CD4-positive, alpha-beta T cell treated with Interleukin-1 beta for 1 hour (primary cell): ENCODE measurements at places on chromosomes 11 and 22.

DNA sequence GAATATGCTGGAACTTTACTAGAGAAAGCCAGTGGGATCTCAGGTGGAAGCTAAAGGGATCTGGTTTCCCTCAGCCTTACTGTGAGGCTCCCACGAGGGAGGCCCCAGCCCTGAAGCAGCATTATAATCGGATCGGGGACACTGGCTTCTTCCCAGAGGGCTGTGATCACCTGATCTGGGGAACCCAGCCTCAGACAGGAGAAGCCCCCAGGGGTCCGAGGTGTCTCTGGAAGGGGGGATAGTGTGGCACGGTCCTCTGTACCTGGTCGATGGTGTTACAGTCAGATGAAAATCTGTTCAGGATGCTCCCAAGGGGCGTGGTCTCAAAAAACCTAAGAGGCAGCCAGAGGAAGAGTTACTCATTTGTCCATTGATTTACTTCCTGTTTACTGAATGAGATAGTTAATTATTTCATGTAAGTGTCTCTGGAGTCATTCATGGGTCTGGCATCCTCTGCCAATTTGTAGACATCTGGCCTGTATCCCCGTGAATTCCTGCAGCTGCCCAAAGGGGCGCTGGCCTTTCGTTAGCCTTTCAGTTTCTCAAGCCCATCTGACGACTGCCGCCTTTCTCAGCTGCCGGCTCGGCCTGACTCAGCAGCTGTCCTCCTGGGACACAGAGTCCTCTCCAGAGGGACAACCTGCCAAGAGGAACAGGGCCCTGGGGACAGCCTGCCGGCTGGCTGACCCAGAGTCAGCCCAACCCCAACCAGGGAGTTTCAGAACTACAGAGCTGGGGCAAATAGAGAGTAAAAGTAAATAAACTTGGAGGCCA lies 17.0 kb upstream of the KCNJ11 start:
- no peak for DNase-seq

- no peak for DNase-seq
Measured at GRCh38 chr11:133692126-133692934, 153.0 kb downstream of the SPATA19 start.

DNA sequence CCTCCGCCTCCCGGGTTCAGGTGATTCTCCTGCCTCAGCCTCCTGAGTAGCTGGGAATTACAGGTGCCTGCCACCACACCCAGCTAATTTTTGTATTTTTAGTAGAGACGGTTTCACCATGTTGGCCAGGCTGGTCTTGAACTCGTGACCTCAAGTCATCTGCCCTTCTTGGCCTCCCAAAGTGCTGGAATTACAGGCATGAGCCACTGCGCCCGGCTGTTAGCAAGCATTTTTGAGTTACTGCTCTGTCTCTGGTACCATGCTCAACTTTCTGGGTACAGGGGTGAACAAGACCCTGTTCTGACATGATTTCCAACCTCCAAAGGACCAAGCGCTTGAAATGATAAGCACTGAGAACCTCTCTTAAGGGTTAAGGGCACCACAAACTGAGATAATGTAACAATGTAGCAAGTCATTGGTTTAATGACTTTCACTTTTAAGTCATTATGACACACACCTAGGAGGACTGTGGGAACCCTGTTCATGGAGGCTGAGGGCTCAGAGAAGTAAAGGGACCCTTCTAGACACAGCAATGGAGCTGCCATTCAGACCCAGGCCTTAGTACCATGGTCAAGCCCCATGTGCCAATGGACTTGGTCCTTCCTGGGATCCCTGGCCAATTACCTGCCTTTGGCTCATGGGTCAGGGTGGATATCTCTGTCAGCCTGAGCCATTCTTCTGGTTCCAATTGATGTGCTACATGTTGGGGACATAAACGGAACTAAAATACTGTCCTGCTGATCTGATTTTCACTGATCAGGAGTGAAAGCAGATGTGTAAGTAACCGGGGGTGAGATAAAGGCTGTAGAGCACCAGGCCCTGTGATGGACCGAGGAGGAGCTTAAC lies 11.6 kb downstream of the SLC3A2 start:
- no peak for DNase-seq

GRCh38 chr11:65066805-65067291 lies 8.5 kb upstream of the NAALADL1 start:
- no peak for DNase-seq

DNA sequence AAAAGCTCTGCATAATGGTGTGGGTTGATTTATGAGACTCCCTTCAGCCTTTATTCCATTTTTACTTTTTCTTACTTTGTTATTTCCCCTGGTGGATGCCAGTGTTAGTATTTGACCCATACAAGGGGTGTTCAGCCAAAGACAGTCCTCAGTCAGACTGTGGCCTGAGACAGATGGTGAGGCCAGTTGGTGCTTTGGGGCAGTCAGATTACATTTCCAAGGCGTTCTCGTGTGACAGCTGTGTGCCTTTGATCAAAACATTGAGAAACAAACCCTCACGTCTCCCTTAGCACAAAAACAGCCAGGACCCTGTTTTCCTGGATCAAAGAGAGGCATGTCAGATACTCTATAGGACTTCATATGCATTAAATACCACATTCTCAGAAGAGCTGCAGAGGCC lies 31.3 kb upstream of the SLN start:
- no peak for DNase-seq

GRCh38 chr11:10627291-10627690 lies 58.8 kb upstream of the LYVE1 start:
- DNase-seq = no peak
